ENCODE measurements at places on chromosomes 11 and 22. TPM values are rescaled to one million over a fixed set of nuclear protein-coding genes. Genes with fewer than 3 reads are reported as not detected.

DNA sequence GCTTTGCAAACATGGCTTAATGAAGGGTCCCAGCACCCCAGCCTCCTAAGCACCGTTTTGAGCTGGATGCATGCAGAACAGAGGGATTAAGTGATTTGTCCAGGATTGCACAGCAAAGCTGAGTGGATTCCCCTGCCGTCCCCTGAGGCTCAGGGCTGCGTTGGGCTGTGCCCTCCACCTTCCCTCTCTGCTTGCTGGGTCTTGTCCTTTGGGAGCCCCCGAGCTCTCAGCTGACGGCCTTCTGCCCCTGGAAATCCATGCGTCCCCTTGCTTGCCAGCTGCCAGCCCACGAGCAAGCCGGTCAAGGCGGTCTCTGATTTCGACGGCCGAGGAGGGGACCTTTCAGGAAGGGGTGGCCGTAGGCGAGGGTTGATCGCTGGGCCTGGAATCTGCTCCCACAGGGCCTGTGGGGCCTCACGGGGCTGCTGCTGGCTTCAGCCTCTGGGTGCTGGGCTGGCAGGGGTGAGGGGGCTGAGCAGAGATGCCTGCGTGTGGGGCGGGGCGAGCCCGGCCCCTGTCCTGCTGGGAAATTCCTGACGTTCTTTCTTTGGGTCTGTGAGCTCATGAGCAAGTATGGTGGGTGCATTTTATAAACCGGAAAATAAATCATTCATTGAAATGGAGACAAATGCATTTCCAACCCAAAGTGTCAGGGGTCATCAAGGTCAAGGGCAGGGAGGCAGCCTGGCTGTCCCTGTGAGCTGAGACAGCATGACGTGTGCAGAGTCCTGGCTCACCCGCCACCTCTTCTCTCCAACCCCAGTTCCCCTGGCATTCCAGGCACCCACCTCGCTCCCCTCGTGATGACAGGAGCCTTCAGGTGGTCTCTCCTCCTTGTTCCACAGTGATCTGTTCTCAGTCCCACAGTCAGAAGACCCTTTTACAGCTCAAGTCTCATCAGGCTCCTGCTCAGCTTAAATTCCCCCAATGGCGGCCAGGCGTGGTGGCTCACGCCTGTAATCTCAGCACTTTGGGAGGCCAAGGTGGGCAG, 28.1 kb downstream of the FGF4 start:
- DNase-seq, result no peak
- peaks cover 18% of the 10 kb centered on the region for H3K27me3 ChIP-seq
- no peaks in the 10 kb centered on the region for H3K36me3 ChIP-seq
- H3K4me1 ChIP-seq, result no peaks in the 10 kb centered on the region
- H3K27ac ChIP-seq, result no peak overlapping the region

- peak overlapping the region; percentile 53 for H3K27ac ChIP-seq
- DNase-seq, result no peak
- H3K4me1 ChIP-seq, result peaks cover 54% of the 10 kb centered on the region
- H3K36me3 ChIP-seq, result peaks cover 26% of the 10 kb centered on the region
- H3K4me3 ChIP-seq, result peak overlapping the region; percentile 11
- H3K27me3 ChIP-seq, result peaks cover 3% of the 10 kb centered on the region
These were observed 92.9 kb downstream of the TRAF6 start for GRCh38 chr11:36417154-36417553.

SPATA19 gene
- total RNA-seq, result not detected

- H3K4me3 ChIP-seq, result no peak overlapping the region
- H3K27ac ChIP-seq, result no peak overlapping the region
These were observed 714.7 kb upstream of the TENM4 start for GRCh38 chr11:80155412-80156017.

OR51B5 gene
- total RNA-seq, result not detected

KIRREL3 gene
- total RNA-seq, result not detected

- no peak overlapping the region for H3K4me3 ChIP-seq
- H3K27ac ChIP-seq, result no peak overlapping the region
- peaks cover 15% of the 10 kb centered on the region for H3K27me3 ChIP-seq
These were observed 108.4 kb upstream of the SLC22A12 start for GRCh38 chr11:64482588-64482987.

DNA sequence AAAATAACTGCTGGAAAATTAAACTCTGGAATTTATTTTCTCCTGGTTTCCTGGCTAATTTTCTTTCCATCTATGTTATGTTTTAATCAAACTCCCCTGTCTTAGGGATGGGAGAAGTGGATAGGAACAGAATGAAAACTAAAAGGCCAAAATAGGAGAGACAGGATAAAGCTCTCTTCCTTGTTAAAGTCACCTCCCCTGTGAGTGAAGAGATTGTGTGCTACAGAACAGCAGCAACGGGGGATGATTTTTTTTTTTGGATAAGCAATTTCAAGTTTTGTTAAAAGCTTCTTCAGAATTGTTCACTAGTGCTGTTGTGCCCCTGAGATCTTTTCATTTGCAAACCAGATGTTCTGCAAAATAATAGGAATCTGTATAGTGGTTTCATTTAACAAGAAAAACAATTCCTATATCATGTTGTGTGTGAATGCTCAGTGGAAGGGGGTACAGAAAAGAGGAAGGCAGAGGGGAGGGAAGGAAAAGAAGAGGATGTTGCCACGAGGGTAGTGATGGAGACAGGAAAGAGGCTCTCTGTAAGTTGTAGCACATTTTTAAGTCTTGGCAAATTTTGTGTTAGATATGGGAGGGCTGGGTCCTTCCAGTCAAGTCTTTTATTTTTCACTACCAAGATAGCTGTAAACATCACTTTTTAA, 301.2 kb downstream of the CADM1 start:
- DNase-seq, result no peak
- no peaks in the 10 kb centered on the region for H3K36me3 ChIP-seq
- no peaks in the 10 kb centered on the region for H3K4me1 ChIP-seq

GRCh38 chr11:134250675-134251074, 2.5 kb downstream of the THYN1 start:
- H3K27me3 ChIP-seq, result no peaks in the 10 kb centered on the region
- H3K36me3 ChIP-seq, result peaks cover 17% of the 10 kb centered on the region
- no peak overlapping the region for H3K4me3 ChIP-seq
- no peak overlapping the region for H3K27ac ChIP-seq
- DNase-seq, result no peak

MIAT gene
- total RNA-seq, result 19.7 TPM

ARHGEF17 gene
- not detected for total RNA-seq

- no peak overlapping the region for H3K4me3 ChIP-seq
- peaks cover 32% of the 10 kb centered on the region for H3K4me1 ChIP-seq
- no peak overlapping the region for H3K27ac ChIP-seq
- no peaks in the 10 kb centered on the region for H3K27me3 ChIP-seq
- no peak for DNase-seq
These were observed 46.9 kb downstream of the DKK3 start for GRCh38 chr11:11961399-11962028.

All from activated CD4-positive, alpha-beta T cell treated with anti-CD3 and anti-CD28 coated beads for 36 hours (primary cell).